Head of caudate nucleus (tissue), 42 donors: ENCODE measurements at places on chromosomes 1 and 21.

DNA sequence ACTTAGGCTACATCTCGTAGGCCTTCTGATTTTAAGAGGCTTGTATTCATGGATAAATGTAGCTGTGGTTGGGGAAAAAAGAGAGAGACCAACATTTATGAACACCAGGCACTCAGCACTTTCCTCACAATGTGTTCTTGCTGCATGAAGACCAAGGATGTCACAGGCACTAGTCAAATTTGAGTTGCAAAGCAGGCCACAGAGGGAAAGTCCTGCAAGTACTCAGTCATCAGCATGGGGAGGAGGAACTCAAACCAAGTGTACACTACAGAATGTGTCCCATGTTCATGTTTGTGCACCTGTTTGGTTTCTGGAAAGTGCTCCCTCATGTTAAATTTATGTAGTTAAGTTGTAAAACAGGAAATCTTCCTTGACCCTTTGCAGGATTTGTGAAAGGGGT, 8.7 kb upstream of the MAP3K7CL start:
- no peak for DNase-seq

- no peak for DNase-seq
Observed at GRCh38 chr1:9434247-9435152, 104.8 kb upstream of the SLC25A33 start.

GRCh38 chr1:101119289-101119688, 93.7 kb upstream of the DPH5 start:
- DNase-seq, result no peak

DNA sequence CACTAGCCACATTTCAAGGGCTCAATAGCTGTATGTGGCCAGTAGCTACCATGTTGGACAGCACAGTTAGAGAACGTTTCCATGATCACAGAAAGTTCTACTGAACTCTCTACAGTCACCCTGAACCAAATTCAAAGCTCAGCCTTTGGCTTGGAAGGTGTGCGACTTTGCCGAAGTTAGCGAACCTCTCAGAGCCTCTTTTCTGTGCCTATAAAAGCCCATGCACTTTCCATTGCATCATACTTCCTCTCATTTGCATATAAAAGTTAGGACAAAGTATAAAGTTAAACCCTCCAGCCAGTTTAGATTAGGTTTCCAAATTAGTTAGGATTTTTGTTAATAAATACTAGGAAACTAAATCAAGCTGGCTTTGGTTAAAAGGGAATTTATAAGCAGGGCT, 4.7 kb upstream of the SLC1A7 start:
- DNase-seq, result no peak

GRCh38 chr1:147853391-147853790, 49.2 kb upstream of the GJA8 start:
- DNase-seq, result no peak

DNA sequence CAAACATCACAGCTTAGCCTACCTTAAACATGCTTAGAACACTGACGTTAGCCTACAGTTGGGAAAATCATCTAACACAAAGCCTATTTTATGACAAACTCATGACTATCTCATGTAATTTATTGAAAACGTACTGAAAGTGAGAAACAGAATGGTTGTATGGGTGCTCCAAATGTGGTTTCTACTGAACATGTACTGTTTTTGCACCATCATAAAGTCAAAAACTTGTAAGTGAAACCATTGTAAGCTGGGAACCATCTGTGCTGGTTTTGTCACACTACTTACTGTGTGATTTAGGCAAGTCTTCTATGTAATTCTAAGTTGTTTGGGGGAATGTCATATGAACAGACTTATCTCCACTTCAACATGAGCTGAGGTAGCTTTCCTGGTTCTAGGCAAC, 55.5 kb downstream of the TOR1AIP2 start:
- DNase-seq, result no peak

- DNase-seq, result peak; percentile 41
Observed at GRCh38 chr21:35737899-35738346, 322.4 kb downstream of the SETD4 start.

- no peak for DNase-seq
Observed at GRCh38 chr1:186208405-186209129, 166.5 kb downstream of the TPR start.

DNA sequence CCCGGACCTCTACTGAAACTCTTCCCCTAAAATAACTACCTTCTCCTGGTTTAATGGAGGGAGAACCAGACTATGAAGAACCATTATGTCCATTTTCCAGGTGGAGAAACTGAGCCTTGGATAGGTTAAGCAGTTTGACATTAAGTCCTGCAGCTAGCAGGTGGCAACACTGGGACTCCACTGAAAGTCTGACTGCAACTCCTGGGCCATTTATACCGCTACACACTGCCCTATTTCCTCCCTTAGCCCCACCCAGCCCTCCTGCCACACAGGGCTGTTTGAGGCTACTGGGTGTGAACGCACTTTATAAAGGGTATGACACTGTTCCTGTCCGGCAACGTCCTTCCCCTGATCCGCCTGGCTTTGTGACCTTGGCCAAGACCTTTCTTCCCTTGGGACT, 511 bp upstream of the INPP5B start:
- DNase-seq, result no peak

DNA sequence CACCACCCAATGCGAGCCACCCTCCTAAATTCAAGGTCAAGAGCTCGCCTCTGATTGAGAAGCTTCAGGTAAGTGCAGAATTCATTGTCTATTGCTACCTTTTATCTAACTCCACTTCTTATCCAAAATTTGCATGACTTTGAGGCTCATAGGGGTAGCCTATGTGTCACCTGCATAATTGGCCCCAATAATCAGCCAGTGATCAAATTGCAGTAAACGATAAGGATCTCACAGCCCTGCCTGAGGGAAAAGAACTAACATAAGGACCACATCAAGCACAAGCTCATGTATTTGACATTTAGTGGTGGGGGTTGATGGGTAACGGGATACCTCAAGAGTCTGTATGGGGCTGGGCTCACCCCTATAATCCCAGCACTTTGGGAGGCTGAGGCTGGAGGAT, 31.7 kb upstream of the MPZL1 start:
- no peak for DNase-seq

- DNase-seq, result no peak
Observed at GRCh38 chr1:56188855-56189254, 390.5 kb downstream of the PLPP3 start.

- DNase-seq, result no peak
Observed at GRCh38 chr1:51575406-51576084, 41.3 kb upstream of the OSBPL9 start.

DNA sequence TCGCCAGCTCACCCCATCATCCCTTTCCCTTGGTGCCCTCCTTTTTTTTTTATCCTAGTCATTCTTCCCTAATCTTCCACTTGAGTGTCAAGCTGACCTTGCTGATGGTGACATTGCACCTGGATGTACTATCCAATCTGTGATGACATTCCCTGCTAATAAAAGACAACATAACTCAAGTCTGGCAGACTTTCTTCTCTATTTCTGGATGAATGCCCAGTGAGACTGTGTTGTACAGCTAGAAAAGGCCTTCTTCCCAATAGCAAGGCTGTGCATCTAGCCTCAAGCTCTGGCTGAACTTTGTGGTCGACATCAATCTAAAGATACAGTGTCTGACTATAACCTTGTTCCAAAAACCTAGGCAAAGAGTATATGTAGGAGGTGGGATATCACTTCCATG, 6.4 kb downstream of the IL24 start:
- no peak for DNase-seq

- no peak for DNase-seq
Observed at GRCh38 chr1:152899883-152900282, 8.5 kb upstream of the IVL start.

DNA sequence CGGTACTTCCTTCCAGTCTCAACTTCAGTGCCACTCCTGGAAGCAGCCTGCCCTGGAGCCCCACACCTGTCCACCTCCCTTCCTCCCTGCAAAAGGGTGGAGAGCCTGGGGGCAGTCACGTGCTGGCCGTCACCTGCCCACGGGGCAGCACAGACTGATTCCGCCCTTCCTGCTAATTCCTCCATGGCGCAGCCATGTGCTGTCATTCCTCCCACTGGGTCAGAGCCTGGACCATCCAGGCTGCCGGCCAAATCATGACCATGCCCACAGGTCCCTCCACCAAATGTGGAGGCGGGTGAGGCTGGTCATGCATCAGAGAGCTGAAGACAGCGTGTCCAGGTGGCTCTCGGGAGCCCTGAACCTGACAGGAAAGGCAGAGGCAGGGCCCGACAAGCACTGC, 24.4 kb upstream of the GPR153 start:
- DNase-seq, result no peak

DNA sequence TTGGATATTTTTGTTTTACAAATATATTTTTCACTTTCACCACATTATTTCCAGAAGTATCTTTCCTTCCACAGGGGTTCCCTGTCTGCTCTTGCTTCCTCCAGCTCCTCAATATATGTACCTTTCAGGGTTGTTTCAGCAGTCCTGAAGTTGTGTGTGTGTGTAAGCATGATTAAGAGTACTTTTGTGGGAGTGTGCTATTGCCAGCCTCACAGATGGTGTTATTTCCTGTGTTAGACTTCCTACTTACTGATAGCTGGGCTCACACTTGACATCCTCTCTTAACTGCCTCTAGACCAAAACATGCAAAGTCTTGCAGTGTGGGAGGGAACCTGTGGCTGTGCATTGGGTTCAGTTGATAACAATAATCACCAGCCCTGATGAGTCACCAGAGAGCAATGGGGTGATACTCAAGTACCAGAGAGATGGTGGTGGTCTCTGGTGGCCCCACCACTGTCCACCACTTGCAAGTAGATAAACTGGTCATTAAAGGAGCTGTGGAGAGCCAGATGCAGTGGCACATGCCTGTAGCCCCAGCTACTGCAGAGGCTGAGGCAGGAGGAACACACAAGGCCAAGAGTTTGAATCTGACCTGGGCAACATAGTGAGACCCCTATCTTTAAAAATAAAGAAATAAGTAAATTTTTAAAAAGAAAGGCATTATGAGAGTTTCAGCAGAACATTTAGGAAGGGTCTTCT, 126.7 kb downstream of the NR5A2 start:
- DNase-seq, result no peak

- DNase-seq, result no peak
Observed at GRCh38 chr1:59635097-59635496, 179.7 kb upstream of the HOOK1 start.

DNA sequence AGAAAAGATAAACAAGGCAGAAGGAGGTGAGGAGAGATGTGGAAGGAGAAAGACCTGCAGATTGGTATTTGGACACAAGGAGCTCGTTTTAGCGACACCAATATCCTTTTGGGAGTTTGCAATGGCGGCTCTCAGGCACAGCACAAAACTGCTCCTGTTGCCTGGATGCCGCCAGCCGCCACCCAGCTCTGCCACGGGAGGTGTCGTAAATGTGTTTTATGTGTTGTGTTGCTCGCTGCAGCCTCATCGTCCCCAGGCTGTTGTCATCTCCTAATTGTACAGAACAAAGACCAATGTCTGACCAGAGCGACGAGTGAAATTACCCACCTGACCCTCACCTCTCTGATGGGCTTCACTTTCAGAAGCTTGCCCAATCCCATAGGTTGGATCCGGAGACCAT, 96.6 kb upstream of the ZNF281 start:
- DNase-seq, result no peak

DNA sequence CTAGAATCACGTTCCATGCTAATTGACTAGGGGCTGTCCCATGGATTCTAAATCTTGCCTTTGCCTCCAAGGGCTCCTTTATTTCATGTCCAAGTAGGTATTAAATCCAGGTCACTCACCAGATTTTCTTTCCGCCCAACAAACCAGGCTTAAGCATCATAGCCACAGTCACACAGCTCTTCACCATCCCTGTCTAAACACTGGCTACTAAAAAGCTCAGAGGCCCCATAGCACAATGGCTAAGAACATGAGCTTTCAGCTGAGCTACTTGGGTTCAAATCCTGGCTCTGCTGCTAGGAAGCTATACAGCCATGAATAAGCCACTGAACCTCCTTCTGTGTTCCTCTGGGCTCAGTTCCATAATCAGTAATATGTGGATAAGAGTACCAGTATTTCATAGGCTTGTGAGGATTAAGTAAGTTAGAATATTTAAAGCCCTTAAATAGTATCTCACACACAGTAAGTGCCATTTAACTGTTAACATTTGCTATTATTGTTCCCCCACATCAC, 277.2 kb upstream of the GJB5 start:
- no peak for DNase-seq

DNA sequence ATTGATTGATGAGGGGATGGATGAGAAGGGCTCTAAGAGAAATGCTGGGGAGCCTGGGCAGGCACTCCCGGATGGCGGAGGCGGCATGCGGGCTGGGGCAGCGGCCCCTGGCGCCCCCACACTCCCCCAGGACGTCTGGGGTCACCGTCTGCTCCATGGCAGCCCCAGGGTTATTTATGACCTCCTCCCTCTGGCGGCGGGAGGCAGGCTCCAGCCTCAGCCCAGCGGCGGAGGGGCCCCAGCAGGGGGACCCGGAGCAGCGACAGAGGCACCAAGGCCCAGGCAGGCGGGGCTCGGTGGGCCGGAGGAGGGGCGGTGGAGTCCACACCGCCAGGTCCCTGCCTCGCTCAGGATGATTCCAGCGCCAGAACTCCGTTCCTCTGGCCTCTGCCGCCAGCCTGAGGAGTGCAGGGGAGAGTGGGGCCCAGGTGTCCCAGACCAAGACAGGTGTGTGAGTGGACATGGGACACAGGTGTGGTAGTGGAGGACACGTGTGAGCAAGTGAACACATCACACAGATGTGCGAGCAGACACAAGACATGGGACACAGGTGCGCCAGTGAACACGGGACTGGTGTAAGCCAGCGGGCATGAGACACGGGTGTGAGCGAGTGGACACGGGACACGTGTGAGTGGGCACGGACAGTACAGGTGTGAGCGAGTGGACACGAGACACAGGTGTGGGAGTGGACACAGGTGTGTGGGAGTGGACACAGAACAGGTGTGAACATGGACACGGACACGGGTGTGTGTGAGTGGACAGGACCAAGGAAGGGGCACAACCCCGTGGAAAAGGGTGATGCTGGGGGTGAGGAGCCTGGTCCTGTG, 2.5 kb upstream of the SAMD11 start:
- peak; percentile 52 for DNase-seq

DNA sequence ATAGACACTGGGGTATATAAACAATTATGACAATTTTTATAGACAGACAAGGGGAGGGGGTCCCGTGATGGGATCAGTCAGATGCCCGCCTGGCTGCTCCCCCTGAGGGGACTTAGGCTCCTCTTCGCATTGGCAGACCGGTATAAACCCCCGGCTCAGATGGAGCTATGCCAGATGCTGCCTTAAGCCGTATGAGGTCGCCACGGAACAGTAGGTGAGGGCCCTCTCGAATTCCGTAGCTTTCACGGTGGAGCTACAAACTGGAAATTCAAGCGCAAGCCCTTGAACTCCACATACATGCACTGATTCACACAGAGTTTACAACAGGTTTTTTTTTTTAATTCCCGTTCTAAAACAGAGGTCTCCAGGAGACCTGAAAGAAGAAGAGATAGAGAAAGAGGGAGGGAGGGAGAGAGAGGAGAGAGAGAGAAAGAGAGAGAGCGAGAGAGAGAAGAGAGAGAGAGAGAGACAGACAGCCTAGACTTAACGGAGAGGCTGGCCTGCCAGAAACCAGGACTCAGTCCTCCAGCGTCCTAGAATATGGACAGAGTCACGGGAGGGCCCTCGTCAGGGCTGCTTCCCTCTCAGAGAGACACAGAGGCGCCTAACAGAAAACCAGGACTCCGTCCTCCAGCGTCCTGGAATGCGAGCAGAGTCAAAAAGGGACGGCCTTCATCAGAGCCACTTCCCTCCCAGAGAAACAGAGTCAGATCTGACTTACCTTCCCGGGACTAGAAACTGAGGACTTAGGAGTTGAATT, 24.4 kb upstream of the TMEM54 start:
- DNase-seq, result no peak
